ENCODE measurements at places on chromosomes 2 and 18.

GRCh38 chr2:11348209-11348749 lies 3.8 kb upstream of the ROCK2 start:
- DNase-seq = no peak

GRCh38 chr18:48802543-48803290 lies 148.0 kb downstream of the SMAD7 start:
- DNase-seq = no peak

- DNase-seq = no peak
Measured at GRCh38 chr18:26460449-26461091, 87.8 kb downstream of the KCTD1 start.

DNA sequence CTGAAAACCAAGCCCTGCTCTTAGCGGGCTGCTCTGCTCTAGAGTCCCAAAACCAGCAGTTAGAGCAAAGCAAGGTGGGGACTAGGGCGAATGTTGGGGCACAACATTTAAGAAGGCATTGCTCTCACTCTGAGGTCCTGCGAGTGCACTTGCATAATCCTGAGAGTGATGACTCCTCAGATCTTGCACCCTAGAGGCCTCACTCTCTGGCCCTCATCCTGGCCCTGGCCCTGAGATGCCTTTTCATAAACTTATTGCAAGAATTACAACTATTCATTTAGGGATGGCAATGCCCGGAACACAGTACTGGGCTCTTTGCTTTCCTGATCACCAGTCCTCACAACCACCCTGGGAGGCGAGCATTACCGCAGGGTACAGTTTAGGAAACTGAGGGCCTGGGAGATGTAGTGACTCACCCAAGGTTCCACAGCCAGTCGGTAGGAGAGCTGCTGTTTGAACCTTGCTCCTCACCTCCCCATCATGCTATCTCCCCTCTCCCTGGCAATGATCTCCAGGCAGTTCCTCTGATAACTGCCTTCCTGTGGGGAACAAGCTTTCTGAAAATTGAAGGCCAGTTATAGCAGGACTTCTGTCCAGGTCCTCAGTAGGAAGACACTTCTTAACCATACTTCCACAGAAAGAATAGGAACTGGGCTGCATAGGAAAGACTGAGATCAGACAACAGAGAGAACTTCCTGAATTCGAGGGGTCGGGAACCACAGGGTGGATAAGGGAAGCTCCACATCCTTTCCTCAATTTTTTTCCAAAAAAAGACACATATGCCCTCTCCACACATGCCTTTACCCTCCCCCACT lies 91.3 kb downstream of the TNS1 start:
- DNase-seq = no peak

DNA sequence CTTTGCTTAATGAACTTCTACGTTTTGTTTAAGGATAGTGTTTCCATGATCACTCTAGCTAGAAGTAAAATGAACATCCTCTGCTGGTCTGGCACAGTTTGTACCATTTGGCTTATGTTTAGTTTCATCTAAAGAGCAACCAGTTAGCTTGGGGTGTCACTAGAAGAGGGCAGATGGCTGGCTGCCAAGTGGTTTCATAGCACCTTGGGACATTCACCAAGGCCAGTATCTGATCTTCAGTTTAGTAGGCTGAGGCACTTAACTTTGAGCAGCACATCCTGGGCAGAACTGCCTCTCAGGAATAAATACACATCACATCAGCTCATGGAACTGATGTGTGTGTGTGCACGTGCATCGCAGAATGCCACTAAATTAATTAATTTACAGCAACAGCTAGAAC lies 68.4 kb downstream of the NXPH2 start:
- no peak for DNase-seq

GRCh38 chr2:219521066-219521880 lies 7.0 kb downstream of the ASIC4 start:
- DNase-seq = no peak

GRCh38 chr18:80119111-80119510 lies 10.0 kb downstream of the ADNP2 start:
- no peak for DNase-seq

DNA sequence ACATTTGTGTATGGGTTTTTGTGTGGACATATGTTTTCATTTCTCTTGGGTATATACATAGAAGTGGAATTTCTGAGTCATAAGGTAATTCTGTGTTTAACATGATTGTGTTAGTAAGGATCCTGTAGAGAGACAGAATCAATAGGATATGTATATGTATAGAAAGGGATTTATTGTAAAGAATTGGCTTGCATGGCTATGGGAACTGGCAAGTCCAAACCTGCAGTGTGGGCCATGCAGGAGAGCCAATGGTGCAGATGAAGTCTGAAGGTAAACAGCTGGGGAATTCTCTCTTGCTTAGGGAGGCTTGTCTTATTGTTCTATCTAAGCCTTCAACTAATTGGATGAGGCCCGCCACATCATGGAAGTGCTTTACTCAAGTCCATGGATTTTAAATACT lies 39.2 kb upstream of the IL1R2 start:
- no peak for DNase-seq

GRCh38 chr2:155218292-155218924 lies 519.9 kb downstream of the KCNJ3 start:
- DNase-seq = no peak

DNA sequence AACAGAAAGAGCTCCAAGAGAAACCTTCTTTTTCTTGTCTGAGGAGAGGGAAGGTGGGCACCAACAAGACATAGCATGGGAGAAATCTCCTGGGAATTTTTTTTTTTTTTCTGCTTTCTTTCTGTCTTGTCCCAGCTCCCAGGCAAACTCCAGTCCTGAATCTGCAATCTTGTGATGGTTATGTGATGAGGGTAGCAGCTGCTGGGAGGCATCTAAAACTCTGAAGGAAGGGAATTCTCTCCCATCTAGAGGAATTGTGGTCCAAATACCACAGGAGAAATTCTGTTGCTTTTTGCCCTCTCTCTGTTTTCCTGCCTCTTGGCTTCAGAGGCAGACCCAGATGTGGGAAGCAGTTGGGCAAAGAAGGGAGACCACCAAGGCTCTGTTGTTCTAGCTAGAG lies 16.7 kb downstream of the SCRN3 start:
- DNase-seq = no peak

DNA sequence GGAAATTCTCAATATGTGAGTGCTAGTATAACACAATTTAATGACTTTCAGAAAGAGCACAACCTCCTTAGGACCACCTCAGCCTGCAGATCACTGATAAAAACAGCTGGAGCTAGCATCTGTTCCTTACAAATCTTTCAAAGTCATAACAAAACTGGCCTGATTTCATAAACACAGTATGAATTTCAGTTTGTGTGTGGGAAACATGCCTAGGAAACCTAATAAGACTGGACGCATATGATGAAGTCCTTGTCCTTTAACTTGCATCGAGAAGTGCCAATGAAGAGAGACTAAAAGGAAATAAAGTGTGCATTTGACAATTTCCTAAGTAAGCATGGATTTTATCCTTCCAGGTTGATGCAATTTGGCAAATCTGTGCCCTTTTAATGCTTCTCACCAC lies 74.1 kb upstream of the KLHL14 start:
- DNase-seq = no peak

GRCh38 chr2:47657886-47658489 lies 125.0 kb upstream of the MSH6 start:
- DNase-seq = no peak

DNA sequence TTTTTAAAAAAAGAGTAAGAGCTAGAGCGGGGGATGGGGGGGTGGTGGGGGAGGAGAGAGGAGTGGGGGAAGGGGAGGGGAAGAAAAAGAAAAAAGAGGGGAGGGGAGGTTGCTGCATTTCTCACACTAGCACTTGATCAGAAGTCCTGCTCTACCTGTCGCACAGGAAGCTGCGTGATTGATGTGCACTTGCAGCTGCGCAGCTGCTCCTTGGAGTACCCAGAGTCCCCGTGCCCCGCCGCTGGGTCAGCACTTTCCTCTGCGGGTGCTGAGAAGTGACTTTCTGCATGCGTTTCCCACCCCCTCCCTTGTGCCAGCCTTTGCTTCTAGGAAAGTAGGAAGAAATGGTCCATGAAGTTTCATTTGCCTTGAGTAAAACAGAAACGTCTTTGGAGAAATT lies 297.3 kb downstream of the ETAA1 start:
- no peak for DNase-seq

DNA sequence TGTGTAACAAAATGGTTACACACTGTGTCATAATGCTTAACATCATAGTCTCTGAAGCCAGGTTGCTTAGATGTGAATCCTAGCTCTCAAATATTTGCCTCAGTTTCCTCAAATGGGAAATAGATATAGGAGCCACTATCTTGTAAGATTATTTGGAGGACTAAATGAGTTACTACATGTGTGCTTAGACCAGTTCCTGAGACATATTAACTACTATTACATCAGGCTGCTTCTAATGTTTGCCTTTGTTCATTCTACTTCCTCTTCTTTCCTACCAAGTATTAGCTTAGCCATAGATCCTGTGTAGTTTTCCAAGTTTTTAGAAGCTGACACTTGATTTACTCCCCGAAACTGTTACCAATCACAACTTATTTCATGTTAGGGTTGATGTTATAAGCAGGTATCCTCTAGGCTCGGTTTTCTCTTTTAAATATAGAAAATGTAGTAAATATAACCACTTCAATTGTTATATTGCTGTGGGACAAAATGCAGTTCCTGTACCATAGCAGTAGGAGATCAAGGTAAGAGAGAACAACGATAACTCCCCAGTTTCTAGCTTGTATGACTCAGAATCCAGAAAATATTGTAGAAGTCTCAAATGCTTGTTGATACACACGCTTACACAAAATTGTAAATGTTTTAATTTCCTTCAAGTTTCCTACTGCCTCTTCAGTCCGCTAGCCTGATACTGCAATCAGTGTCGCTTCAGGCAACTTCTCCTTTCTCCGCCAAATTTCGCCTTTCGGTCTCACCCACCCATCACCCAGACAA lies 751 bp upstream of the DNAJC10 start:
- DNase-seq = no peak

DNA sequence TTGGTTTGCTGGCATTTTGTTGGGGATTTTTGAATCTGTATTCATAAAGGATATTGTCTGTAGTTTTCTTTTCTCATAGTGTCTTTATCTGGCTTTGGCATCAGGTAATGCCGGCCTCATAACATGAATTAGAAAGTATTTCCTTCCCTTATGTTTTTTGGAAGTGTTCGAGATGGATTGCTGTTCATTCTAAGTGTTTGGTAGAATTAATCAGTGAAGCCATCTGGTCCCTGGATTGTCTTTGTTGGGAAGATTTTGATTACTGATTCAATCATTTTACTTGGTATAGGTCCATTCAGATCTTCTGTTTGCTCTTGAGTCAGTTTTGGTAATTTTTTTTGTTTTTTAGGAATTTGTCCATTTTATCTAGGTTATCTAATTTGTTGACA lies 22.3 kb downstream of the KIAA1328 start:
- DNase-seq = no peak

GRCh38 chr18:59724103-59724502 lies 26.9 kb upstream of the CCBE1 start:
- no peak for DNase-seq

- DNase-seq = peak; percentile 21
Measured at GRCh38 chr18:32289483-32290075, 99.7 kb downstream of the MEP1B start.

GRCh38 chr2:171210864-171211431 lies 50.3 kb upstream of the TLK1 start:
- DNase-seq = peak; percentile 61

DNA sequence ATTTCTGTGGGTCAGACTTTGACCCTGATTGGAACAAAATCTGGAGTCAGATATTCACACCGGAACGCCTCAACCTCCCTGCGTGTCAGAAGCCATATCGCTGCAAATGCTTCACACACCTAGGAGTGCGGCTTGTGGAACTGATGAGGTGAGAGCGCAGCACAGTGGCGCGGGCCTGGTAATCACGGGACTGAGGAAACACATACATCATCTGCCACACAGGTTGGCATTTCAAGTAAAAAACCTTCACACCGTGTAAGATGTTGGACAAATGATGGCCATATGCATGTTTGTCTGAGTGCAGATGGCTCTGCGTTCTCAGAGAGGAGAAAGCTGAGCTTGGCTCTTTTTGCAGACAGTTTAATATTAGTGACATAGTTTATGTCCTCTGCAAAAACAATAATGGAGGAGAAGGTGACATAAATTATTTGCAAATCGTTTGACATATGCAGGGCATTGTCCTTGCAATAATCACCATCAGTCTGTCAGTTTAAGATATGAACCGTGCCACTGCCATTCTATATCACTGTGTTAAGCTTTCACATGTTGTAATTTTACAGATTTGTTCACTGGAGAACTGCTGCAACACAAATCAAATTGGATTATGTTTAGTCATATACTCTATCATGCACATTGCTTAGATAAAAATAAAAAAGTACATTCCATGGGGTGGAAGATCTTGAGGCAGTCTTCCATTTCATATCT lies 101.4 kb downstream of the MTX2 start:
- no peak for DNase-seq

DNA sequence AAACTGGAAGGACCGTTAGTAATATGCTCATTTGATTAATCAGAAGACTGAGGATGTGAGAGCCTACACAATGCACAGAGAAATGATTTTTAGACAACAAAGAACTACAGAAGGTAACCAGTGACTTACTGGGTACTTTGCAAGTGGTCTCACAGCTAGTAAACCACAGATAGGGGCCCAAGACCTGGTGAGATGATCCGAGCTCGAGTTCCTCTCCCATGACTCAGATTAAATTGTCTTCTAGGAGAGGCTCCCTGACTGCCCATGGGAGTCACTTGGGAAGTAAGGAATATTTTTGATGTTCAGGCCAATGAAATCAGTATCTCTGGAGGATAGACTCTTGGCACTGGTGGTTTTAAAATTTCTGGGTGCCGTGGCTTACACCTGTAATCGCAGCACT lies 220.2 kb downstream of the CLIP4 start:
- DNase-seq = no peak

GRCh38 chr2:240965296-240965904 lies 33.0 kb upstream of the SNED1 start:
- no peak for DNase-seq

DNA sequence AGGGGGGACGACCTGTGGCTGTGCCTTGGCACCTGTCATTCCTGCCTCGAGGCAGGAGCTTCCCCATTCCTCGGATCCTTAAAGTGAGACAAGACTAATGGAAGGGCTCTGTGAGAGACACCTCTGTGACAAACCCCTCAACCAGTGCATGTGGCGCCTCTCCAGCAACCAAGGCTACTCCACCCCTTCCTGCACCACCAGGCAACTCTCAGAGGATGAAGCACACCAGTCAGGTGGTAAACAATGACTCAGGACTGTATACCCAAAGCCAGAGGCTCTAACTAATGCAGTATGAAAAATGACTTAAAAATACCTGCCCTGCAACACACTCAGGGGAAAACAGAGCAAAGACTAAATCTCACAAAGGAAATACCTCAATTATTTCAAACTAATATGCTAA lies 136.9 kb downstream of the UXS1 start:
- peak; percentile 78 for DNase-seq

DNA sequence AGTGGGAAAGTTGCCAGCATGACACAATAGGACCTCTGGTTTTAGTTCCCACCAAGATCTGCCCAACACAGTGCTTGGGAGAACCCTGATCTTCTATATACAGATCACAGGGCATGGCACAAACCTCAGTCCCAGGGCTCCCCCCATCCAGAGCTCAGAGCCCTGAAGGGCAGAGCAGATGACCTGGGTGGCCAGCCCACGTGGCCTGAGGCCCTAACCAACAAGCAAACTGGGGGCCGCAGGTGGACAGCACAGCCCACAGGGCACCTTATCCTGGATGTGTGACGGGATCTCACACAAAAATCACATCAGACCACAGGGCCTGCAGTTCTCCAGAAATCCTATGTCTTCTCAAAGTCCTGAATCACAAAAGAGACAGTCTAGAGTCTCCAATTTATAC lies 34.7 kb downstream of the CRACDL start:
- DNase-seq = no peak
